ENCODE measurements at places on chromosomes 5 and 9. TPM values are rescaled to one million over a fixed set of nuclear protein-coding genes. Genes with fewer than 3 reads are reported as not detected.

The KIF4B gene
- total RNA-seq, result under 0.01 TPM

The LRRC19 gene
- not detected for total RNA-seq

The HTR4 gene
- total RNA-seq, result not detected

The PTAR1 gene
- total RNA-seq, result 69.8 TPM

The PTGES gene
- total RNA-seq, result 108 TPM

The C9orf72 gene
- total RNA-seq, result 5.7 TPM

The DMRT3 gene
- not detected for total RNA-seq

The SPINK7 gene
- not detected for total RNA-seq

The FOXD4L5 gene
- under 0.01 TPM for total RNA-seq

The UBE2QL1 gene
- under 0.01 TPM for total RNA-seq

The PDE4D gene
- 40.8 TPM for total RNA-seq
